ENCODE measurements at places on chromosomes 2 and 18. TPM values are rescaled to one million over a fixed set of nuclear protein-coding genes. Genes with fewer than 3 reads are reported as not detected.

DNA sequence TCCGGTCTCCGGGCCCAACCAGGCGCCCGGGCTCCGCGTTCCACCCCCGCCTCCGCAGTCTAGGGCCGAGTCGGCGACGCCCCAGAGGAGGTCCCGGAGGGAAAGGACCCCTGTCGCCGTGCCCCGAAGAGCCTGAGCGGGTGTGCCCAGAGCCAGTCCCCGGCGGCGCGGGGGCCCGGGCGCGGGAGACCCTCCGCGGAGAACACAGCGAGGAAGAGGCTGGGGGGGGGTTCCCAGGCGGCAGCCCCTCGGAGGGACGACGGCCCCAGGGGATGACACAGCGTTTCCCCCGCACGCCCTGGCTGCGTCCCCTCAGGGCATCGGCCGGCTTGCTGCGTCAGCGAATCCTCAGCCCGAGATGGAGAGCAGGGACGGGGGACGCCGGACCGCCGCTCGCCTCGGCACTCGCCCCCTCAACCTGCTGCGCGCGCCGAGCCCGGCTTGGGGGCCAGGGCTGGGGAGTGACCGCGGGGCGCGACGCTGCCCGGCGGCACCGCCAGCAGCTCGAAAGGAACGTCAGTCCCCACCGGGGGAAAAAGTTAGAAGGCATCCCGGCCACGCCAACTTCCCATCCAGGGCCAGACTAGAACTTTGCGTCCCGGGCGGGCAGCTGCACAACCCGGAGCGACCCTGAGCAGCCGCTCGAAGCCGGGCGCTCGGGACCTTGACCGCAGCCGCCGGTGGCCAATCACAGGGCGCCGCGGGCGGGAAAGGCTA, 711 bp downstream of the SFXN5 start:
- DNase-seq, result peak; percentile 44

DNA sequence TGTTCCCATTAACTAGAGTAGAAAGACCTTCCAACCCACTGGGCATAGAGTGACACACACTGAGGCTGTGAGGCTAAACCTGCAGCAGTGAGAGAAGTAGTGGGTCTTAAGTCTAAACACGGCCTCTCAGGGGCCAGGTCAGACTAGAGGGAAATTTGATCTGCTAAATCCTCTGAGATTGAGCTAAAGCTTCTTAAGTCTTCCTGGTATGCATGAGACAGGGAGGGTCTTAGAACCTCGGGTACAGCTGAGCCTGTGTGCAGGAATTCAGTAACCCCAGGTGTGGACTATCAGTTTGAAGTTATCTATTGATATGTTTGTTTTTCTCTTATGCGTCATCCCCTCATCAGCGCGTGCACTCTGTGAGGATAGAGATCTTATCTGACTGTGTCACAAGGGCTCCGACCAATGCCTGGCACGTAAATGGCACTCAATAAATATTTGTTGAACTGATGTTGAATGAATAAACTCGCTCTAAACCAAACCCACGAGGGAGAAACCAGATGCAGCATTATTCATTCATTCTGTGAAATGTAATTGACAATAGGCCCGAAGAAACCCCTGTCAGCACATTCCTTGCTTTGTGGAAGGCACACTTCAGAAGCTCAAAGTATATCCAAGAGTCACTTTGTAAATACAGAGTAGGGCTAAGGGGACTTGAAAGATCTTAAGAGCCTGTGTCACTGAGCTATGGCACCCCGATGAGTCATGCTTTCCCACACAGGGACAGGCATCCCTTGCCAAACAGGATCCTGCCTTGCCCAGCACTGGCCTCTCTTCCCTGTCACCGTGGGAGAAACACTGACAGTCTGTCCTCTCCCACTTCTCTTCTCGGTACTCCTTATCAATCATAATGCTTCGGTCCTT, 21.7 kb upstream of the RAB10 start:
- DNase-seq, result no peak

DNA sequence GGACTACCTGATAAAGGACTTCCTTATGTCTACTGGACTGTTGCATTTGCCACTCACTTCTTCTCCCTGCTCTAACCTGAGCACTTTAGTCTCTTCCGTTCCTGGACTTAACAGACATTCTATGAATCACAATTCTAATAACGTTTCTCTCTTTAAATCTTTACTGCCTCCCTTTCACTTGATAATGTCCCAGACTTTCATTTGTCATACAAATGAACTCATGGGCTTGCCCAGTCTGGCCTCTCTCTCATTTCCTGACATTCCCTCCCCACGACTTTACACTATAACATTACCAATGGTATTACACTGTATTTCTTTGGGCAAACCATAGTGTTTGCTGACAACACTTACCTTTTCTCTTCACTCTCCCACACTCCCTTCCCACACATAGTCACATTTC, 540.7 kb upstream of the TMEFF2 start:
- DNase-seq, result no peak

DNA sequence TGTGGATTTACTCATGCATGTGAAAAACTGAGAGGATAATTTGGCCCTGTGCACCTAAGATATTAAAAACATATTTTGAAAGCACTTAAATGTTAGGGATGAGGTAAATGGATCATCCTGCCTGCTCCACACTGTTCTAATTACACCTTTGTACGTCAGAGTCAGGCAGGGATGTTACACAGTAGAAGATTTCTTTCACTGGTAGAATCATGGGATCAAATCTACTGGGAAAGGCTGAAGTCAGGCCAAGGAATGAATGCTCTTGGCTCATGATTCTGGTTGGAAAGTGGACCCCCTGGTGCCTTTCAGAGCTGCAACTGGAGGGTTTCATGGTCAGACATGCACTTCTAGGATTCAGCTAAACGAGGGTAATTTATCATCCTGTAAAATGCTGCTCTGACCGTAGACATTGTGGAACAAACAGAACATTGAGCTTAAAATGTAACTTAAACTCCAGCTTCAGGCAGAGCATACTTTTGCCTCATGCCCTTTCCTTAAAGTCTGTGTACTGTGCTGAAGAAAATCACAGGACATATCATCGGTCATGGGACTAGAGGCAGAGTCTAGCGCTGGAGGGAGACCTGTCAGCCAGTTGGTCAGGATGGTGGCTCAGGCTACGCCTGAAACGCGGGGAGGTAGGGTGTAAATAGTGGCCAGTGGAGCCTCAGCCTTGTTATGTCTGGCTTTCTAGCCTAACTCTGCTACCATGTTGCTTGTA, 4.9 kb downstream of the KCNE4 start:
- DNase-seq, result no peak

The DCDC2C gene
- total RNA-seq, result not detected

GRCh38 chr2:29627279-29627711, 294.1 kb downstream of the ALK start:
- DNase-seq, result no peak

- no peak for DNase-seq
Observed at GRCh38 chr2:55511508-55512124, 7.9 kb upstream of the CFAP36 start.

The COMMD1 gene
- total RNA-seq, result 26.9 TPM

DNA sequence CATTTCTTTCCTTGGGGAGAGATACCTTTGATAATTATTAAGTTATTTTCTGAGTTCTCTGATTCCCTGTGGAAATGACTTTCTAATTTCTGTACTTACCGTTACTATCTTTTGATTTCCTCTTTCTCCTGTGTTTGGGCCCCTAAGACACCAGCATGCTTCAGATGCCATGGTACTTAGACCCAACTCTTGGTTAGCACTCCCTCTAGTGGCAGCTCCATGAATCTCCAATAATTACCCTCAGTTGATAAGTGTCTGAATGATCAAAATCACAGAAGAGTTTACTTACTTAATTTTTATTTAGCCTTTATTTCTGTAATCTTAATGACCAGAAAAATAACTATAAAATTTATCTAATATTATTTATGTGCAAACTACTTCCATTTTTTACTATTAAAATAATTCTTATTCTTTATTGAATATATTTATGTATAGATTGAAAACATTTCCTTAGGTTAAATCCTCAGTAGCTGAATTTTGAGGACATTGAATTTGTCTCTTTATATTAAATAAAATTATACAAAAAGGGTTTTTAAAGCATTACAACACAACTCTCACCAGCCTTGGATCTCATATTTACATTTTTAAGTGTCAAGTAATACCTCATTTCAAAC, 300.4 kb downstream of the KCNS3 start:
- DNase-seq, result peak; percentile 23

The RBKS gene
- 2.8 TPM for total RNA-seq

The OXER1 gene
- total RNA-seq, result not detected

GRCh38 chr2:121076498-121076820, 208.5 kb downstream of the TFCP2L1 start:
- DNase-seq, result no peak

- DNase-seq, result no peak
Observed at GRCh38 chr2:82027921-82028615, 1723.5 kb upstream of the LRRTM1 start.

DNA sequence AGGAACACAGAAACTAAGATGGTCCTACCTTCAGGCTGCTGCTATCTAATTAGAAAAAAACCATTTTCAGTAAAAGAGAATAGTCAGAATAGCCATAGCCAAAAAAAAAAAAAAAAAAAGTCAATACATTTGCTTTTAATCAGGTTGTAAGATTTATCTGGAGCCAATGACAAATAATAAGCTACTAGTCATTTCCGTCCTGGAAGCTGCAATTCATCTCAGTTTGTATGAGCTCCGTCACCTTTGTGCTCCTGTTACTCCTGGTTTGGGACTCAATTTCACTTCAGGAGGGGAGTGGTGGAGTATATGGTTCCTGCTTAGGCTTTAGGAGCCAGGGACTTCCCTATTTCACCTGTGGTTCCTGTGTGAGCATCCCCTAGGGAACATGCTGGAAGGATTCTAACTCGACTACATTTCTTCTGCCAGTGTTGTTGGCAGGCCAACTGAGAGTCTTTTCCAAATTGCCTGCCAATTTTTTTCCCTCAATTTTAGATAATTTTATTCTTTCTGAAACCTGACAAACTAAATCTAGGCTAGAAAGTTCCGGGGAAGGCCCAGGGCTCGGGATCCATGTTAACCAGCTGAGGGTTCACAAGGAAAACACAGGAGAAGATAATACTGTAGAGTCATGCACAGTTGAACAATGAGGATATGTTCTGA, 481.8 kb downstream of the DLGAP1 start:
- no peak for DNase-seq

The LINC00305 gene
- not detected for total RNA-seq

The ABHD1 gene
- total RNA-seq, result 0.13 TPM

GRCh38 chr2:229485857-229486256, 214.8 kb upstream of the PID1 start:
- DNase-seq, result no peak

GRCh38 chr18:74389991-74390390, 67.1 kb downstream of the DIPK1C start:
- no peak for DNase-seq

GRCh38 chr2:227150222-227150936, 13.6 kb downstream of the COL4A4 start:
- DNase-seq, result no peak

- DNase-seq, result no peak
Observed at GRCh38 chr2:224937887-224938286, 104.4 kb downstream of the DOCK10 start.

DNA sequence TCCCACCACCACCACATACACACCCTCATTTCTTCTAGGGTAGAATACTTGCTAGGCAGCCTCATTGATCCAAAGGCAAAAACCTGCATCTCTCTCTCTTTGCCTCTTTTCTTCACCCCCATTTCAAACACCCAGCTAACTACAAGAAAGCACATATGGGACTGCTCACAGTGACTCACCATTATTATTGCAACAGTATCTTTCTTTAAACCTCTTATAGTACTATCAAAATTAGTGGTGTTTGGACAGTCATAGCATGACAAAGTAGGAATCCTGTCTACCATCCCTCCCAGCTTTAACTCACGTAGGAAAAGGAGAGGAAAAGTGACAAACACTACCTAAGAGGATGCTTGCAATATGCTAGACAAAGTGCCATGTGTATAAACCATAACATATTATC, 422.5 kb upstream of the CRIM1 start:
- DNase-seq, result no peak

GRCh38 chr2:30135541-30135940, 11.3 kb upstream of the YPEL5 start:
- no peak for DNase-seq

All from activated CD4-positive, alpha-beta memory T cell treated with anti-CD3 and anti-CD28 coated beads, Interleukin-2, amount 10 ng/mL, durations not matched to agents 7 days and 5 days (primary cell).